ENCODE measurements at places on chromosomes 16 and 17.

GRCh38 chr17:42275527-42276358, 448 bp downstream of the STAT5B start:
- DNase-seq, result peak; percentile 37

DNA sequence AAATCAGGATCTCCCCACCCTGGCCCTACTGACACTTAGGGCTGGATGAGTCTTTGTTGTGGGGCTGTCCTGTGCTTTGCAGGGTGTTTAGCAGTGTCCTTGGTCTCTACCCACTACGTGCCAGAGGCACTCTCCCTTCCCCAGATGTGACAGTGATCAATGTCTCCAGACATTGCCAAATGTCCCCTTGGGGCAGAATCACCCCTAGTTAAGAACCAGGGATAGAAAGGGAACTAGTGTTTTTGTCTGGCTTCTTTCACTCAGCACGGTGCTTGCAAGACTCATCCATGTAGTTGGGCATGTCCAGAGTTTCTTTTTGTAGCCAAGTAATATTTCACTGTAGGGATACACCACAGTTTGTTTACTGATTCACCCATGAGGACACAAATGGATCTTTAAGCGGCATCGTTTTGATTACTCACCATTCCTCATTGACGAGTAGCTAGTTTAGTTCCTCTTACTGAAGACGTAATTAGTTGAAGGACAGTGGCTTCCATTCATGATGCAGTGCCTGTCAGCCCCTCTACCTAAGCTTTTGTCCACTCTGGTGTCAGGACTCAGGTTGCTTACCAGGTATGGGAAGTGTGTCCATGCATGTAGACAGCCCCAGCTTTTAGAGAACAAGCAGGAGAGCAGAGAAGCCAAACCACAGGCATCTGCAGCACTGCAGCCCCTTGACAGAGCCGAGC, 26.0 kb upstream of the ITGB4 start:
- DNase-seq, result no peak

- DNase-seq, result no peak
These were observed 9.0 kb upstream of the CDH5 start for GRCh38 chr16:66357523-66357928.

- DNase-seq, result peak; percentile 19
These were observed 17.2 kb upstream of the RBFOX3 start for GRCh38 chr17:79627766-79628690.

GRCh38 chr16:66574531-66574930, 4.7 kb upstream of the CMTM2 start:
- DNase-seq, result no peak

DNA sequence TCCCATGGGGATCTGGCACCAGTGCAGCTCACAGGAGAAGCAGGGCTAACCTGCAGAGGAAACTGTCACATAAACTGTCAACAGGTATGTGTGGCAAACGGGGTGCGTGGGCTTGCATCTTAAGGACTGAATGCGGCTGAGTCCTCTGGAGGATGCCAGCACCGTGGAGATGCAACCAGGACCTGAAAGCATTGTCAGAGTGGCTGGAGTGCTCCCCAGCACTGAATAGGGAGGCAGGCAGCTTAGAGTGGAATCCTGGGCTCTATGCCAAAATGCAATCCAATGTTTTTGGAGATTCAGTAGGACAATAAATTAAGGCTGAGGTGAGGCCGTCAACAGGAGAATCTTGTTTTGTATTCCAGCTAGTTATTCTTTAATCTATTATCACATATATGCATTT, 21.3 kb upstream of the SALL1 start:
- DNase-seq, result no peak

DNA sequence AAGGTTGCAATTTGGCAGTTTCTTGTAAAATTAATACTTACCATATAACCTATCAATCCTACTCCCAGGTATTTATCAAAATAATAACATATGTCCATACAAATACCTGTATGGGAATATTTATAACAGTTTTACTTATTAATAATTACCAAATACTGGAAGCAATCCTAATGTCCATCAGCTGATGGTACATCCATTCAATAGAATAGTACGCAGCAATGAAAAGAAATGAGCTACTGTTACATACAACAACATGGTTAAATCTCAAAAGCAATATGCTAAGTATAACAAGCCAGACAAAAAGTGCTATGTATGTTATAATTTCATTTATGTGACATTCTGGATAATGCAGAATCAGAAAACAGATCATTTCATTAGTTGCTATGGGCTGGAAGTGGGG, 1.2 kb downstream of the HYDIN start:
- no peak for DNase-seq

DNA sequence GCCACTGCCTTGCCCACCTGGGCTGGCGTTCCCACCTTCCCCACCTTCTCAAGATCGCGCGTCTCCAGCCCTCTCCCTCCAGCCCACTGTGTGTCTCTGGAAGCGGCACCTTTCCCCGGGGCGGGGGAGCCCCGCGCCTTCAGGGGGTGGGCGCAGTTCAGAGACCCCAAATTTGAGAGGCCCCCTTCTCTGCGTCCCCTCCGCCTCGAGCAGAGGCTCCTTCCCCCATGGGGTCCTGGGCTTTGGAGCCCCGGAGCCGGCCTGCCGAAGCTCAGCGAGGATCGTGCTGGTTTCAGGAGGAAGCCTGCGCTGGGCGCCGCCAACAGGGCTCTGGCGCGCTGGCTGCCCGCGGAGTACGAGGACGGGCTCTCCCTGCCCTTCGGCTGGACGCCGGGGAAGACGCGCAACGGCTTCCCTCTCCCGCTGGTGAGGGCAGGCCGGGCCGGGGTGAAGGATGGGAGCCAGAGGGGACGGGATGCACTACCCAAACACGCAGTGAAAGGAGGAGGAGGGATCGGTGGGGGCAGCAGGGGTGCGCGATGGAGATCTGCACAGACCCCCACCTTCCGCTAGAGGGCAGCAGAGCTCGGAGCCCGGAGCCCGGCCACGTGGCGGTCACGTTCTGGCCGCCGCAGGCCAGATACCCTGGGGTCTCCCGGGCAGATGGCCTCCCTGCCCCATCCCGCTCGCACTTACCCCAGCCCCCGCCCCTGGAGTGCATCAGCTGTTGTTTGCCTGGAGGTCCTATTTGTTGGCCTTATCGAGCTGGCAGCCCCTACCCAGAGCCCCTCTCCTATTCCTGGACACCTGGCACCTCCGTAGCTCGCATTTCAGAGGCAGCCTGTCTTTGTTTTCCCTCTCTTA, 11.1 kb downstream of the LPO start:
- peak; percentile 83 for DNase-seq

- DNase-seq, result no peak
These were observed 42.4 kb upstream of the LHX1 start for GRCh38 chr17:36894925-36895324.

GRCh38 chr17:79573196-79573896, 37.5 kb downstream of the RBFOX3 start:
- DNase-seq, result no peak

GRCh38 chr17:9104370-9105041, 83.2 kb downstream of the NTN1 start:
- no peak for DNase-seq
